Activated CD4-positive, alpha-beta T cell treated with anti-CD3 and anti-CD28 coated beads, Interleukin-2, amount 50 U/mL, for 48 hours (primary cell): ENCODE measurements at places on chromosomes 11 and 22.
A peak's percentile ranks its signal among the peaks of the same experiment; 100 is the strongest.

GRCh38 chr11:127199306-127199801 is 198.8 kb upstream of the KIRREL3 start:
- DNase-seq = no peak

- no peak for DNase-seq
Observed at GRCh38 chr22:17046566-17047348, 38.0 kb upstream of the IL17RA start.

GRCh38 chr11:3934658-3935057 is 79.2 kb downstream of the STIM1 start:
- no peak for DNase-seq

DNA sequence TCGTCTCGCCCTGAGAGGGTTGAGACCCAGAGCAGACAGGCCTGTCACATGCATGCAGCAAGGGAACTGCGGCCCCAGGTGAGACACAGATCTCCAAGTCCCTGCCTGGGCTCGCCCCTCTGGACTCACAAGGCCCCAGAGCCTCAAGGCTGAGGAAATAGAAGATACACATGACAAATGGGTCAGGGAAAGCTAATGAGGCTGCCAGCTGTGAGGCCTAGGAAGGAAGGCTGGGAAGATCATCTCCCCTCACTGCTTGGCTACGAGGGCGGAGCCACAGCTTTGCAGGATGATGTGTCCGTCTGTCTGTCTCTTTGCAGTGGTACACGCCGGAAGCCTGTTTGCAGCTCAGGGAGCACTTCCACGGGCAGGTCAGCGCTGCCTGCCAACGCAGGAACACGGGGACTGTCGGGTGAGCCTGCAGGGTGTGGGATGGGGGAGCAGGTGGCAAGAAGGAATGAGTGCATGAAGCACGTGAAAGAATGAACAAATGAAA is 4.5 kb downstream of the RAB36 start:
- no peak for DNase-seq

GRCh38 chr11:64358907-64359711 is at the start of gene RPS6KA4:
Gene RPS6KA4 (plus strand): TSS chr11:64359162. CDS start chr11:64359236, 74 bp downstream.
- peak; percentile 62 for DNase-seq

- DNase-seq = no peak
Observed at GRCh38 chr11:124844664-124845079, 20.6 kb upstream of the ROBO3 start.

DNA sequence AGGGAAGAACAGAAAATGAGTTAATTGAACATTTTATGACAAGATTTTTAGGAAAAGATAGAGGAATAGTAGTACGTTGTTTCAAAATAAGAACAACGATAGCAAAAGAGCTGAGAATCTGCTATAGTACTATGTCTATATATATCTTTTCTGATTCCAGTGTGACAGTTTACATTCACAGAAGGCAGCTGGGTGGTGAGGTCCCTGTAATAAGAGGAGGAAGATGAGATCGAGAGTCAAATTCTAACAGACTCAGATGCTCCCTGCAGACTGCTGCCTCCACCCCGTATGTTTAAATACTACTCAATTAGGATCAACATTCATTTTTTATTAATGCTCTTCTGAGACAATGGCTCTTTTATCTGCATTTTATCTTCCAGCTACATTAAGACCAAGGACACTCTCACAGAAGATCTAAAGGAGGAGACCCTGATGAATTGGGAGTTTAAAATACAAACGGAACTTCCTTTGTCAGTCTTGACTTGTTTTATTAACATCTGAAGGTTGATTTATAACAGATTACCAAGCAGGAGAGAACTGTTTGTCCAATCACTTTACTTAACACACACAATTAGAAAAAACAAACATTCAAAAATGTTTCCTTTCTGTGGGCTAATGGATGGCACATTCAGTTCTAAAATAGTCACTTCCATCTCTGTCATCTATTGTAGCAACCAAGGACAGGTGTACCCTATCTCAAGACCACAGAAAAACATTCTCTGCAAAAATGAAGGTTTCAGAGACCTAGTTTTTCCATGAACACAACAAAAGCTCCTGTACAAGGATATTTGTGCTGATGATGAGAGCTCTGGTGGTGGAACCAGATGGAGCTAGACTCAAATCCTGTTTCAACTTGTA is 240.2 kb downstream of the CADM1 start:
- DNase-seq = no peak
